ENCODE measurements at places on chromosomes 4 and X.

DNA sequence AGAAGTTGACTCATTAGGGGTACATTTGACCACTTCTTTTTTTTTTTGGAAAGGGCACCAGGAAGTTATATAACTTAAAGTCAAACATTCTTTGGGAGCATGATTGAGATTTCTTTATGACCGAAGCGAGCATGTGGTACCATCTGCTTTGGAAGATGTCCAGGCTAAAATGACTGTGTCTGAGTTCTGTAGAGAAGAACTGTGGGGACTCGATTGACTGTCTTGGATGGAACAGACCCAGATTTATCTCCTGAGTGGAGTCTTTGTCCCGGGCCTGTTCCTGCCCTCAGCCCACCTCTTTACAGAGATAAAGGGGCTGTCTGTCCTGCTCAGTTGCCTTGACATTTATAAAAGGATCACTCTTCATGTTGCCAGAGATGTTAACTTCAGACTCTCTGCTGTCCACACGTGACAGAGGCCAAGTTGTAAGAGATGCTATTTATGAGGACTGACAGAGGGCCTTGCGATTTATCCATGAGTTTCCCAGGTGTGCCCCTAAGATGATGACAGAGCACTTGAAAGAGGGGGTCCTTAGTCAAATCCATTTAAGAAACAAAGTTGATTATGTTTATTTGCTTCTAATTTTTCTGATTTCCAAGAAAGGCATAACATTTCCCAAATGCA, 16.8 kb downstream of the SMIM20 start:
- DNase-seq = no peak

DNA sequence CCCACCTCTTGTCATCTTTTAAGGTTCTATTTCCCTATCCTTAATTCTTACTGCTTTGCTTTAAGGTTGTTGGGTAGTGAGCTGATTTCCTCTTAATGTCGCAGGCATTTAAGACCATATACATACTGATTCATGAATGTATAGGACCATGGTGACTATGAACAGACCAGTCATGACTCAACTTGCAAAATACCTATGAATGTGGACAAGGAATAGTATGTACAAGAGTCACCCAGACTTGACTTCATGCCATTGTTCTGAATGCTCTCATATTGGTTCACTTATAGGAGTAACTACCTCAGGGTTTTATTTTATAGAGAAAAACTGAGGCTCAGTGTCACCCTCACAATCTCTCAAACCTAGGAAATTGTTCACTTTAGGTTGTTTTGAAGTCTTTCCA, 44.3 kb downstream of the CCNG2 start:
- no peak for DNase-seq

GRCh38 chr4:28211676-28212470, 1351.2 kb downstream of the STIM2 start:
- DNase-seq = no peak

DNA sequence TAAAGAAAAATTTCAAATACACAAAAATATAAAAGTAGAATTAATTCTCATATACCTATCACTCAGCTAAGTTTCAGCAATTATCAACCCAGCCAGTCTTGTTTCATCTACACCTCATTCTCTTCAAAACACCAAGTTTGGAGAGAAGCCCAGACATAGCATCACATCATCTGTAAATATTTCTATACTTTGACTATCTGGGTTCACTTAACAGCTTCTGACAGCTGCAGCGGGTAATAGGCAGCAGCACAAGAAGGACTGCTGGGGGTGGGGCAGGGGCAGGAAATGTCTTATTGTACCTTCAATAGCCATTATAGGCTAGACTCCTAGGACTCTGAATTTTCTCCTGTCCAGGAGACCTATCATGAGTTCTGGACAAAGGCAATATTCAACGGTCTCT, 54.1 kb downstream of the PHF8 start:
- no peak for DNase-seq

DNA sequence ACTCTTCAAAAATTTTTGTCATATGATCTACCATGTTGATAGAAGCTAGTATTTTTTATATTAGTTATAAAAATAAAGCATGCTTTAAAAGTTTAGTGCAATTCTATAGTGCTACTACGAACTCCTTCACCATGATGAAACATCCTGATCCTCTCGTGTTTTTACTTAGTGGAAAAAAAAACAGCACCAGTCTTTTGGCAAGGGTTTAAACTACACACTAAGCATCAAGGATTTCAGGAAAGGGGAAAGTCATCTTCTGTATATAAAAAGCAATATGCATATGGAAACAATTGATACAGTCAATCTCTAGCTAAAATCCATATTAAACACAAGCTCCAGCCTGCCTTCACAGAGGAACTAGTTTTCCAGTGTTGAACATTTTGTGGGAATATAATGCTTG, 18.7 kb downstream of the CHM start:
- no peak for DNase-seq

- DNase-seq = no peak
Measured at GRCh38 chrX:101219864-101220346, 319 bp downstream of the DRP2 start.

DNA sequence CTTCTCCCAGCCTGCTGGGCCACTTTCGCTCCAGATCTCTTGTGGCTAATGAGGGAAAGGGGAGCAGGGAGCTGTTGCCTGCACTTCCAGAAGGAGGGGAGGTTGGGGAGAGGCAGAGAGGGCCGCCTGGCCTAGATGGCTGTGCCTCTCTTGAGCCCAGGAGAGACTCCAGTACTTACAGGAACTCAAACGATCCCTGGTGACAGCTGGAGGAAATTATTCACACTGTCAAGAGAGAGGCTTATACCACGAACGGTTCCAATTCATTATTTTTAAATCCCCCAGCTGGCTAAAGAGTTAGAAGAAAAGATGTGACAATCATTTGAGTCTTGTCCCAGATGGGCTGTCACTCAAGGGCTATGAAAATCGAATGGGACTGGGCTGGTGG, 96.1 kb downstream of the PHKA2 start:
- no peak for DNase-seq

DNA sequence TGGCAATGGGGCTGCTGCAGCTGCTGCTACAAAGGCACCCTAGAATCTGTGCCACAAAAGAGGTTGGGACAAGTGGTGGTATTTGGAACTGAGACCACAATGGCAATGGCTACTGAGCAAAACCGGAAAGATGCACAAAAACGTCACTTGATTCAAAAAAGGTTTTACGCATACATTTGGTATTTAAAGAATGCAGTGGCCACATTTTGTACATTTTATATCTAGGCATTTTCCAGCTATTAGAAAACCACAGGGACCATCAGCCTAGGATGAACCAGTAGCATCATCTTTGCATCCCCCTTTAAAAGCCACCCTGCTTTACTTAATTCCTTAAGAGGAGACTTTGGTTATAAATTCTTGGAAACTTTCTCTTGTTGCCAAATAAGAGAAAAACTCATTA, 104.8 kb upstream of the CXCL13 start:
- no peak for DNase-seq

DNA sequence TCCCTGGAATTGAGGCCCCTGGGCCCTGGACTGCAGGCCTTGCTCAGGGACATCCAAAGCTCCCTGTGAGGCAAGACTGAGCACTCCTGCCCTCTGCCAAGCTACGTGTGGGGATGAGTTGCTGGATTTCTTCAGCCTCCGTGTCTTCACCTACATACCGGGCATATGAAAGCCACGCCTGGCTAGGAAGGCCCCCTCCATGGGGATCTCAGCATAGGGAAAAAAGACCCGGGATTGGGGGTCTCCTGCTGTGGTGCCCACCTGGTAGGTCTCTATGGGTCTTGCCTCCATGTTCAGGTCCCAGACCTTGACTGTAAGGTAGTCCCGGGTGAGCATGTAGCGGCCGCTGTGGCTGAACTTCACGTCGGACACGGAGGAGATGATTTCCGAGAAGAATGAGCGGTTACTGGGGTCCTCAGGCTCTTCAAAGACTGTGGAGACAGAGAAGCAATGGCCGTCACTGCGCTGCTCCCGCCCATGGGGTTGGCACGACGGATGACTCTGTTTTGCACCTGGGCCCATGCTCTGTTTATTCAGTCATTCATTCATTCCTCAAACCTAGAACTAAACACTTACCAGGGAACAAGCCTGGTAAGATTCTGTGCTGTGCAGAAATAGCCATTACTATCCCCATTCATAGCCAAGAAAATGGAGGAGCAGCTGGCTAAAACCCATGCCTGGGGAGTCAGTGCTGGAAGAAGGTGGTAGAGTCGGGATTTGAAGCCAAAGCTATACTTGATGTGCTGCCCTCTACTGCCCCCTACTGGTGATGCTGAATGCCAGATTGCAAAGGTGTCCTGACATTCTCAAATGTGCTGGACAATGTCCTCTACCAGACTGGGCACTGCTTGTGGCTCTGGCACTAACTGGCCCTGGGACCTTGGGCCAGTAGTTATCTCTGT, 63.9 kb downstream of the WFS1 start:
- DNase-seq = no peak

DNA sequence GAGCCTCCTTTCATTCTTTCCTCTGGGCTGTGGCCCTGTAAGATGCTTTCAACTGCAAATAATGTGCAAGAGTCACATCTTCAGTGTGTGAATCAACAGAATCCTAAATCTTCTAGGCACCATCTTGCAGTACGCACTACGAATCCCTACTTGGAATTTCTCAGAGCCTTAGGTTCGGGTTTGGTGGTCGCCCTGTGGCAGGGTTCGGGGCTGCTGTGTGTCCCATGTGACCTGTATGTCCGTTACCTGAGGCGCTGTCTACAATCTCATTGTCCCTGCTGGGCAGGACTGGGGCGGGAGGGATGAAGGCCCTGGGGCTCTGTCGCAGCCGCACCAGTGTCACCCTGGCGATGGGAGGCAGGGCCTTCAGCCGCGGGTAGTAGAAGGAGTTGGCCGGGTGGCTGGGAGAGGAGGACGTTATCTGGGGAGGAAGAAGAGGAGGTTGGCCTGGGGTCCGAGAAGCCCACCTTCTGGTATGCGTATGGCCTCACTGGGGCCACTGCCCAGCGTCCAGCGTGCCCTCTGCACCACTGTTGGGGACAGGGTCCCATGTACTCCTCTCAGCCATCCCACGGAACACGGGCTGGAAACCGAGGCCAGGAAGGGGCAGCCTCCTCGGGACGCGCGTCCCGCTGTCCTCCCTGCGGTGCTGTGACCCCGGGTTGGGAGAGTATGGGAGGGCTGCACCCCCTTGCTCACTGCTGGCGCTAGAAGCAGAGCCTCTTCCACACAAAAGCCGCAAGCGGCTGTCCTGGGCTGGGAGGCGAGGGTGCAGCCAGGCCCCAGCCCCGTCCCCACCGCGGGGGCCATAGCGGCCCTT, 2.0 kb downstream of the SPON2 start:
- no peak for DNase-seq

- no peak for DNase-seq
Measured at GRCh38 chrX:21289232-21289631, 85.0 kb upstream of the CNKSR2 start.

- DNase-seq = no peak
Measured at GRCh38 chr4:41975341-41975740, 6.2 kb upstream of the DCAF4L1 start.

DNA sequence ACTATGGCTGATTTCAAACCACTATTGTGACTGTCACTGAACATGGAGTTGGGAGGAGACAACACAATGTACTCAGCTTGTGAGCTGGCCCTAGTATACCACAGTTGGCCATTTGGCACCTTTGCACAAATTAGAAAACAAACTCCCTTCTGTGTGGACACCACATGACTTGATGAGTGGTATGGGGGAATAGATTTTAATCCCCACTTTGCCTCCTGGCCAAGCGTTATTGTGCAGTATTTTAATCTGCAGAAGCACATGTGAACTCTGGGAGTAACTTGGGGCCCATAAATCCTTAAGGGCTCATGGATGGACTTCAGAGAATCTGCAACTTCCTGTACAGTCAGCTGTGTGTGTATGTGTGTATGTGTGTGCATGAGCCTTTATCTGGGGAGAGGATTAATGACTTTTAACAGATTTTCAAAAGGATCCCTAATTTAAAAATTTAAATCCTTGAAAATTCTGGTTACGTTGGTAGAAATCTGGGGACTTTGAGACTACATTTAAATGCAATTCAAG, 105.0 kb upstream of the PAQR3 start:
- DNase-seq = no peak

GRCh38 chrX:4435905-4436304, 722.5 kb upstream of the PRKX start:
- no peak for DNase-seq

DNA sequence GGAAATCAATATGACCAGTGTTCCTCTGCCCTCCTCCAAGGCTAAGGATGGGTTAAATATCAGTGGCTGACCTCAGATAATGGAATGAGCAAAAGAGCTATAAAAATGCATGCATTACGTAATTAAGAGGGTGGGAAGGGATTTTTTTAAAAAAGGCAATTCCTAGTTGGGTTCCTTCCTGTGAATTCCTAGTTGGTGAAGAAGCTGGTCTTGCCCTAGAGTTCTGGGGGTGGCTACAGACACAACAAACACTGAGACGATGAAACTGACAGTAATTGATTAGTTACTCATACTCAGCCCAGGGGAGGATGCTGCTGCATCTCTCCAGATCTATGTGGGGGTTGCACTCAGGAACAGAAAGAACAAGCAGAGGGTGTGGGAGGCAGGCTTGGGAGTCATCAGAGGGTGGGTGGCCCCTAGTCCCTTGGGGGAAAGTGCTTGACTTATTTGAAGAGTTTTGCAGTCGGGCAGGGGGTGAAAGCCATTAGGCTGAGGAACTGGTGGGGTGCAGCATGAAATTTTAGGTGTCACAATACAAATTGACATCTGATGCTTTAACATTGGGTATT, 662.0 kb upstream of the FRG1 start:
- no peak for DNase-seq

DNA sequence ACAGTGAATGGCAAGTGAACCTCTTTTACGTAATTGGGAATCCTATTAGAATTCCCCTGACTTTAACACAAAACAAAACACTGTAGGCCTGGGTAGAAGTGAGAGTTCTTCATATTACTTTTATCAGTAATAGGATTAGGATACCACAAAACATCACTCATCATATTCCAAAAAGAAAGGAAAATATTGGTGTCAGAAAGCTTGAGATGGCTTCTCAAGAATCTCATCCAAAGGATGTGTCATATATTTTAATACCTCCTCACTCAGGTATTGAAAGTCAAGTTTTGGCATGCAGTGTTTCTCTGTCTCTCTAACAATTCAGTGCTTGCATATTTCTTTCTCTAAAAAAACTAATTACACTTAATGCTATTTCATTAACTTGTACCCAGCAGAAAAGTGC, 173.2 kb downstream of the PDGFC start:
- no peak for DNase-seq

GRCh38 chr4:88043586-88044340, 36.3 kb downstream of the PKD2 start:
- no peak for DNase-seq

- no peak for DNase-seq
Measured at GRCh38 chr4:16253127-16253960, 27.1 kb upstream of the TAPT1 start.

DNA sequence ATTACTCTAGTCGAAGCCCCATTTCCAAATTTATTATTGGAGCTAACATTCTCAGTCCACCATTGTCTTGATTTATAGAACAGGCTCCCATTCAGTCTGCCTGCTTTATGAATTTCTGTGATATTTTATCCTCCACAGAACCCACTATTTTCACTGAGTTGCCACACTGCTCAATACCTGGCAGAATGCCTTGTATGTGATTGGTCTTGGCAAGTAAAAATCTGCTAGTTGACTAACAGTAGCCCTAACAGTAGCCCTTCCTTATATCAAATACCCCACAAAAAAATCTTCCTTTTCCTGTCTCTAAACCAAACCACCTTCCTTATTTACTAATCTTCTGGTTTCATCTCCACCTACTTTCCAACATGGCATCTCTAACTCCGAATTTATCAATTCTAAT, 82.6 kb downstream of the CHM start:
- DNase-seq = no peak

Measured in activated naive CD8-positive, alpha-beta T cell treated with anti-CD3 and anti-CD28 coated beads for 36 hours (primary cell).